Small intestine (tissue), 16 donors: ENCODE measurements at places on chromosomes 2 and 18. TPM values are rescaled to one million over a fixed set of nuclear protein-coding genes. Genes with fewer than 3 reads are reported as not detected.

DNA sequence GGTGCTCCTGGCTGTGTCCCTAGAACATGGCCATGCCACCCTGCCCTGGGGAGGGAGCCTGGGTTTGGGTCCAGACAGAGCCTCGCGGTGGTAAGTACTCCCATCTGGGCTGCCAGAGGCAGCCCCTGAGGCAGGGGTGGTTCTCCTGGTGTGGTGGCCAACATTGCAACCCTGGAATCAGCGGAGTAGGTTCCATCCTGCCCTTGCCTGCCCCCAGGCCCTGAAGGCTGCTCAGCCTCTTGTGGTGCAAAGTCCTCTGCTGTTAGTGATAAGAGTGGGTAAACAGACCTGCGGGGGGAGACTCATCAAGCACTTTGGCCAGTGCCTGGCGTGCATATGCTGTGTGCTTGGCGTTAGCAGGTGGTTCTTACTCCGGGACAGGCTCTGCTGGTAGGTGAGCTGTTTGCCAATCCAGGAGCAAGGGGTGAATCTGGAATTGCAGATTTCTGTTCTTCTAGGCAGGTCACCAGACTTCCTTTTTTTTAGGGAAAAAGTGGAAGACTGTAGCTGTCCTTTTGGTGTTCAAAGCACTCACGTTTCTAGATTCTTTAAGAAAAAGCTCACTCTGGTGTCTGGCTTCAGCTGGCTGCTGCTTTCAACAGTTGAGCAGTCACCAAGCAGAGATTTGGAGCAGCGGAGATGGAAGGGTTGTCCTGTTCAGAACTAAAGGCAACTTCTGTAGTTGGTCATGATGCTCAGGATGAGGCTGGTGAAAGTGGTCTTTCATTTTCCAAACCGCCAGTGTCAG lies 3.2 kb downstream of the CNNM3 start:
- peak; percentile 98 for DNase-seq

DNA sequence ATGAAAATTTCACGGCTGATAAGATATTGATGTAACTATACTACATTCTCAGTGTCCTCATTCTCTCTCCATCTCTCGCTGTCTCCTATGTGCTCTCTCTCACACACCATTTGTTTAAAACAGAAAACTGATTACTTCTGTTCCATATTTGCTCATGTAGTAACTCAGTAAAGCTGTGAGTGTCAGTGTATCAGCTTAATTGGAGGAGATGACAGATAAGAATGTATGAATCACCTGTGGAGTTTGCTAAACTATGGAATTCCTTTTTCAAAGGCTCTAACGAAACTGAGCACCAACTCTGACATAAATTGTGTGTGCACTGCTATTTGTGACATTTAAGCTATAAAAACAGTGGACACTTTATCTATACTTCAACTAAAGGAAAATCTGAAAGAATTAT lies 1080.0 kb downstream of the DSC3 start:
- DNase-seq, result no peak

DNA sequence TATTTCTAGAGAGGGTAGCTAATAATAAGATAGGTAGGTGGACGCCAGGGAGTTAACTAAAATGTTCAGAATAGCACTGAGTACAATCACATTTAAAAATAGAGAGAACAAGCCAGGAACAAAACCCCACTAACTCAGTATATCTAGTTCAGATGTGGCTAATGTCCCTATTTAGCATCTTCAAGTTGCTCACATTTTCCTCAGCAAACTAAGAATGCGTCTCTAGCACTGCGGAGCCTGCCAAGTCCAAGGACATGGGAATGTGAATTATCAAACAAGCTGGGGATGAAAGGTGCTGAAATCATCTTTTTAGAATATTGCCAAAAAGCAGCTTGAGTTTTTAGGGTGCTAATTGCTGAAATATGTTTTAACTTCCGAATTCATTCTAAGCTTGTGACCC lies 398.5 kb upstream of the FIGN start:
- no peak for DNase-seq

GRCh38 chr2:40169430-40169829 lies 282.5 kb downstream of the SLC8A1 start:
- DNase-seq, result no peak

DNA sequence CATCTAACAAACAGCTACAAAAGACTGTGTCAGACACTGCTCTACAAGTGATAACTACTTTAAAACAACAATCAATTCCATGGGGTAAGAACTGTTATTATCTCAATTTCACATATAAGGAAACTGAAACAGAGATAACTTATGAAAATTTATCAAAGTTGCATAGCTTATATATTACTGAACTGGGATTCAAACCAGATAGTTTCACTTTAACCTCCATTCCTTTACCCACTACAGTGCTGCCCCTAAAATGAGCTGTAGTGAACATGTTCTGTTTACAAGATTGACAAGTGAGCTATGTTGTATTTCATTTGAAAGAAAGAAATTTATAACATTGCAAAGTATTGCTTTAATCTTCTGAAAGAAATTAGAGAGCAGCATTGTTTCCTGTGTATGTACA lies 14.1 kb upstream of the GCG start:
- no peak for DNase-seq

GRCh38 chr2:224173933-224174332 lies 134.8 kb upstream of the SERPINE2 start:
- peak; percentile 6 for DNase-seq

GRCh38 chr2:62505750-62506420 lies at the start of gene TMEM17:
TMEM17 (minus strand) TSS chr2:62506195; CDS start chr2:62506129, 66 bp downstream.
- peak; percentile 95 for DNase-seq

- DNase-seq, result no peak
Measured at GRCh38 chr18:12652861-12653401, 5.0 kb downstream of the SPIRE1 start.

DNA sequence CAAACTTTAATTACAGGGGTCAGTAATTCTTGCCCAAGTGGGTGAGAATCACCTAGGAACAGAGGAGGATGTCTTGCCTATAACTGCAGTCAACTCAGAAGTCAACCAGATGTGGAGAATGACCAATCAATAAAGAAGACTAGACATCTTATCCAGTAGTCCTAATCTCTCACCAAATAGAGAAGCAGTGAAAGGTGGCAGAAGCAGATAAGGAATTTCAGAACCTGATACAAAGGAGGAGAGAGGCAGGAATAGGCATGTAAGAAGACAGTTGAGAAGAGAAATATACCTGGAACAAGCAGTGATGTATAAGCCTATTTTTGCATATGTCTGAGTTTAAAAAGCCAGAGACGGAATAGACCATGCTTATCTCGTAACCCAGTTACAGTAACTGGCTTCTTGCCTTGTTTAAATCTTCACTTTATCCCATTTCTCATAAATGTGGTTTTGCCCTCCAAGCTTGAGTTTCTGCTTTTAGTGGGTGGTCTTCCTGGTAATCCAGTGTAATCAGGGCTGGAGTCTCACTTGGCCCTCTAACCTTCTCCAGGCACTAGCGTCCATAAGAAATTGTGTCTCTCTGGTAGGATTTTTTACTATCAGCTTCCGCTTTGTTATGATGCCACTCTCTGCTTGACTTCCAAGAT lies 401.0 kb downstream of the SUCLG1 start:
- DNase-seq, result no peak

GRCh38 chr2:134852518-134852917 lies 14.1 kb downstream of the ACMSD start:
- DNase-seq, result no peak

- DNase-seq, result no peak
Measured at GRCh38 chr18:61019338-61020301, 313.6 kb upstream of the CDH20 start.

GRCh38 chr2:2639251-2640139 lies 308.4 kb upstream of the MYT1L start:
- no peak for DNase-seq

GRCh38 chr2:195934484-195934883 lies 134.2 kb downstream of the DNAH7 start:
- DNase-seq, result no peak

GRCh38 chr2:222410534-222410933 lies 13.8 kb upstream of the SGPP2 start:
- DNase-seq, result no peak

GRCh38 chr2:174656676-174657176 lies 59.1 kb upstream of the WIPF1 start:
- DNase-seq, result no peak

DNA sequence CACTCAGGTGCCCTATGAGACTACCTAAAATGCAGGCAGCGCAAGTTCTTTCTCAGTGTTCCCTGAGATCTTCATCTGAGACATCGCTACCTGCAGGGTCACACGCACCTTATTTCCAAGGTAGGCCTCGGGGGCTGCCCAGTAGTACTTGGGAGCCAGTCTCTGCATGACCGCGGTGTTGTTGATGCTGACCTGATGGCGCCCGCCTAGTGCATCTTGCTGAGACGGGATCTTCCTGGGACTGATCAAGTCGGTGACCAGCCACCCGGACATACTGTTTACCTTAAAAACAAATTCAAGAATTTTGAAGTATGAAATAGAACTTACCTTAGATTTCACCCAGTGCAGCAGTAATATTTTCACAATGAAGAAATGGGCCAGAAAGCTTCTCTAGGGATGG lies 80.1 kb downstream of the LAMA1 start:
- DNase-seq, result no peak

GRCh38 chr18:48230467-48231113 lies 178.6 kb downstream of the ZBTB7C start:
- DNase-seq, result peak; percentile 64

Gene IFT172
- 142 TPM for polyA plus RNA-seq

Gene HOXD4
- not detected for polyA plus RNA-seq

Gene FAP
- polyA plus RNA-seq, result 0.78 TPM

Gene CNTNAP5
- 0.12 TPM for polyA plus RNA-seq

Gene MAPRE3
- 9.0 TPM for polyA plus RNA-seq

Gene MEP1B
- 102 TPM for polyA plus RNA-seq

Gene ZAP70
- polyA plus RNA-seq, result 15.9 TPM

Gene CIB4
- not detected for polyA plus RNA-seq
